Muscle of leg (tissue), 16 donors: ENCODE measurements at places on chromosomes 5 and 9. TPM values are rescaled to one million over a fixed set of nuclear protein-coding genes. Genes with fewer than 3 reads are reported as not detected.

- DNase-seq: no peak
Measured at GRCh38 chr9:116280529-116280928, 126.9 kb downstream of the PAPPA start.

DNA sequence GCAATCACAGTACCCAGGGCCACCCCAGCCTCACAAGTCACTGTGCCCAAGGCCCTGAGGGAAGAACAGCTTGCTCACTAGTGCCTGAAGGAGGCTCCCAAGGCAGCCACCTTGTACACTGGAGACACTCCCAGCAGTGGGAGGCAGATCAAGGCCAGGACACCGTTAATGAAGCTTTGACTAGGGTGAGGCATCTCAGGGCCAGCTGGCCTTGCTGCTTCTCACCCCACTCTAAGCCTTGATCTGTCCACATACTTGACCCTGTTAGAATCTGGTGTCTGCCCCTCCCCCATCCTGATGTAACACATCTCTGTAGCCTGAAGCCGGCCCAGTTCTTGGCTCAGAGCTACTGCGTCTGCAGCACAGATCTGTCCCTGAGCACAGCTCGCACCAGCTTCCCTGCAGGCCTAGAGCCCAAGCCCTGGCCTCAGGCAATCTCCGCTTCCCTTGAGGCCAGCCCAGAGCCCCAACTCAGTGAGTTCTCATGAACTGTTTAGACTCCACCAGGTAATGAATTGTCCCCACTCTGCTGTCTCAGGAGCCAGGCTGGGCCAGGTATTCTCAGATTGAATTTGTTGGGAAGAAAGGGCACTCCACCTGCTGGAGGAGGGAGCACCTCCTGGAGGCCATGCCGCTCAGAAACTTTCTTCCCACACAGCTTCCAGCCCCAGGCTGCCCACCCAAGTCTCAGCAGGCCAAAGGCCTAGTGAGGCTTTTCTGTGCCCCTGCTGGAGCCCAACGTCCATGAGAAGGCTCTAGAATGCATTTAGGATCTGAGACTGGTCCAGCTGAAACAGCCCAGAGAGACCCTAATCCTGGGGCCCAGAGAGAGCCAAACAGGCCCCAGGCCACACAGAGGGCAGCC lies 13.4 kb upstream of the JADE2 start:
- DNase-seq: peak; percentile 27

GRCh38 chr9:125749287-125749935 lies 2.2 kb downstream of the PBX3 start:
- DNase-seq: no peak

DNA sequence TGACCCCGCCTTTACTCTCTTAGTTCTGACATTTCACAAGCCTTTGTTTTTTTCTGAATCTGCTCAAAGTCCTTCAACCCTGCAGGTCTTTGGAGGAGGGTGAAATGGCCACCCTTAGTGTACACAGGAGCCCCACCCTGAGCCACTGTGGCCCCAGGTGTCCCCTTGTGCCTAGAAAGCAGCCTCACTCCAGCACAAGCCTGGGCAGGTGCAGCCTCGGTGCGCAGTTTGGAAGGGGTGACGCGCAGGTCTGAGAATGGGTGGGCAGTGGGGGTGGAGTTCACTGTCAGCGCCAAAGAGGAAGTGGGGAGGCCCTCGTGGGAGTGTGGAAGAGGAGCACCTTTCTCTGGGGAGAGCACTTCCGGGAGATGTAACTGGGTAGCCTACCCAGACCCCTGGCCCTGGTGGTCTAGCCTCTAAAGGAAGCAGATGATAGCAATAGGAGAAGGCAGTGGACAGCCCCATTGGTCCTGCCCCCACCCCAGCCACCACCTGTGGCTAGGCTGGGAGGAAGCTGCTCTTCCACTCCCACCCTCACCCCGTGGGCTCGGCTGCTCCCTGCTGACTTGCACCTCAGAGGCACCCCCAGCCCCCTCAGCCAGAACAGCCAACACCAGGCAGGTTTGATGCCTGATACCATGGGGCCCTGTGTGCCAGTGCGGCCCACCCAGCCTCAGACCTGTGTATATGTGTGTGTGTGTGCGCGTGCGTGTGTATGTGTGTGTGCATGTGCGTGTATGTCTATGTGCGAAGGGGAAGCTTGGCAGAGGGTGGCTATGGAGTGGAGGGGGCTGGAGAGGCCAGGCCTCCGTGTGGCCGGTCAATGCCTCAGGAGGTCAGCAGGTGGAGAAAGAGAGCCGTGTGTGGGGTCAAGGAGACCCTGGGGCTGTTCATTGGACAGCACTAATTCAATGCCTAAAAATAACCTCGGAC lies 16.8 kb upstream of the DAB2IP start:
- DNase-seq: peak; percentile 69

The ZNG1C gene
- 21.8 TPM for total RNA-seq

The FAM151B gene
- total RNA-seq: 5.7 TPM

DNA sequence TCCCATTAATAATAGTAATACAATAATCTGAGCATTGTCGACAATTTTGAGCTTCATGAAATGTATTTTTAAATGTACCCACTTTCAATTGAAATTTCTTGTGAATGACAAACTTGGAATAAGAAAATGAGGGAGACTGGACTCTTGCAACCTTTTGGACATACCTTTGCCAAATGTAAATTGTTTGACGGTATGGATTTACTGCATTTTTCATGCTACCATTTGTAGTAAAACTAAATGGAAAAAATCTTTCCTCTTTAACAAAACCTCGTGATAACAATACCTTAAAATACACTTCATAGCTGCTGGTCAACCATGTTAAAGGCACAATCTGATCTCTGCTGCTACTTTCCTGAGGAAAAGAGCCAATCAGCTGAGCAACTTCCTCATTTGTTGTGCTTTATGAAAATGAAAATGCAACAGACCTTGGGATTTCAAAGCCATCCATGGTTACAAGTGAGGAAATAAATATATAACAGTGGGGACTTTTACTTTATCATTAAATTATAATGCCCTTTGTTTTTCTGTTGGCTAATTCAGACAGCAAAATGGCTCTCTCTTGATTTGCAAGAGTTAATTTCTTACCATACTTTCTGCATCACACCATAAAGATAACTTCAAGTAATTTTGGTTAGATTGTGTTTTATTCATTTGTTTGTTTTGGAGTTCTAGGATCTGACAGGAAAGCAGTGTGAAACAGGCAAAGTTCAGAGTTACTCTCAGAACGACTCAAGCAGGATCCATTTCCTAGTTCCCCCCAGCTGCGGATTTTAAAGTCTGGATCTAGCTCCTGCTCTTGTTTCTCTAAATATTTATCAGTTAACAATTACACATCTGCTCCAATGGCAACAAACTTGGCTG lies 1.1 kb downstream of the ALDH1A1 start:
- DNase-seq: peak; percentile 63

DNA sequence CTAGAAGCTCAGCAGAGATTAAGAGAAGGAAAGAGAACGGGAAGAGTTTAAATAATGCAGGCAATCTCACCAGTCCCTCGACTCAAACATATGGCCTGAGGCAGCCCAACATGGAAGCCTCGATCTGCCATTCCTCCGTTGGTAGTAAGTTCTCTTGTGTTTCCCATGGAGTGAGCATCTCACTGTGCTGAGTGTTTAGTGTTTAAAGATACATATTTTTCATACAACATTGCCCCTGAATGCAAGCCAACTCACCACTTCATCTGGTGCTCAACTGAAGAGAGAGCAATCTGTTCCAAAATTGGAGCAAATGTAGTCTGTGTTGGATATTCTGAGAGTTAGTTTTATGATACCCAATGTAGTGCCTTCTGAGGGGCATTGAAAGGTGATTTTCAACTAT lies 171.5 kb upstream of the ATP10B start:
- DNase-seq: no peak

DNA sequence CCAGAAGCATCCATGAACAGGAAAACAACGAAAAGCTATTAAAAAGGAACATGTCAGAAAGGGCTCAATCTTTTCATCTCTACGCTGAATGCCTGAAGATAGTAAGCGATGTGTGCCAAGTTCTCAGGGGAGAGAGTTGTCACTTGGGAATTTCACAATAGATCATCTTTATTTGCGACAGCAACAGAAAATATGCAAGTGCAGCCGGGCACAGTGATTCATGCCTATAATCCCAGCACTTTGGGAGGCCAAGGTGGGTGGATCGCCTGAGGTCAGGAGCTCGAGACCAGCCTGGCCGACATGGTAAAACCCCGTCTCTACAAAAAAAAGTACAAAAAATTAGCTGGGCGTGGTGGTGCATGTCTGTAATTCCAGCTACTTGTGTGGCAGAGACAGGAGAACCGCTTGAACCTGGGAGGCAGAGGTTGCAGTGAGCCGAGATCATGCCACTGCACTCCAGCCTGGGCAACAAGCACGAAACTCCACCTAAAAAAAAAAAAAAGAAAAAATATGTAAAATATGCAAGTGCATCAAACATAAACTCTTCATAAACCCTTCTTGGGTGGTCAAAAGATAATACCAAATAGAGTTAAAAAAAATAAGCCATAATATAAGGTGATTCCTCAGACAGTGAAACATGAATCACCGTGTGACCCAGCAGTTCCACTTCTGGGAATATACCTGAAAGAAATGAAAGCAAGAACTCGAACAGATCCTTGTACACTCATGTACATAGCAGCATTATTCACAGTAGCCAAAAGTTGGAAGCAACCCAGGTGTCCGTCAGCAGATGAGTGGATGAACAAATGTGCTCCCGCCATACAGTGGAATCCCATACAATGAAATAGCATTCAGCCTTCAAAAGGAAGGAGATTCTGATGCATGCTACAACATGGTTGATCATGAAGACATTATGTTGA lies 16.2 kb downstream of the SFXN1 start:
- DNase-seq: no peak

DNA sequence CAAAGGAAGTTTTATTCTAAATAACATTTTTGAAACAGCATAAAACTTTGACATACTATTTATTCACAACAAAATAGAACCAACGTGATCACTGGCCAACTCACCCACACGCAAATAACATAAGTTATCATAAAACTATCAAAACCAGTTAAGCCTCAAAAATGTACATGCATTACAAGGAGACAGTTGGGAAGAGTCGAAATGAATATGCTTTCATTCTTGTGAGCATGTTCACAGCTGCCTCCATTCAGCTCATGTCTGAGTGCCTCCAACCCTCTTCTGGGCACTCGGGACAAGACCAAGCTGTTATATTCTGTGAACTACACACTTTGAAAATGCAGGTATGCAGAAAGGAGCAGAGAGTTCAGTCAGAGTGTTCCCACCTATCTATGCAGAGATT lies 284.9 kb downstream of the BNC2 start:
- DNase-seq: no peak

The DPYSL3 gene
- total RNA-seq: 87.5 TPM

The SLC34A3 gene
- 0.04 TPM for total RNA-seq

DNA sequence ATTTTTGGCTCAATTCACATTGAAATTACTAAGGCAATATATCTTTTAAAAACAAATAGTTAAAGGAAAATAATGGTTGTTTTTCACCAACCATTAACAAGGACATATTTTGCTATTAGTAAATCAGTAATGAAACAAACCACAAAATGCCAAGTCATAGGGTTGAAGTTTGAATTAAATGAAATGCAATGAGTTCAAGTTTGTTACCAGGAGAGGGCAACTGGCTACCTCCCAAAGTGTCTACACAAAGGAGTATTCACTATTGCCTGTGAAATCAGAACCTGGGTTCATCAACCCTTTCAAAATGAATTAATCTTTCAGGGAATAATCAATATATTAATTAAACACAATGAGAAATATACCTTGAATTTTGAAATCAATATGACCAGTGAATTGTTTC lies 138.4 kb upstream of the DMRTA1 start:
- no peak for DNase-seq

GRCh38 chr5:92674321-92674720 lies 906.7 kb downstream of the NR2F1-AS1 start:
- DNase-seq: no peak

DNA sequence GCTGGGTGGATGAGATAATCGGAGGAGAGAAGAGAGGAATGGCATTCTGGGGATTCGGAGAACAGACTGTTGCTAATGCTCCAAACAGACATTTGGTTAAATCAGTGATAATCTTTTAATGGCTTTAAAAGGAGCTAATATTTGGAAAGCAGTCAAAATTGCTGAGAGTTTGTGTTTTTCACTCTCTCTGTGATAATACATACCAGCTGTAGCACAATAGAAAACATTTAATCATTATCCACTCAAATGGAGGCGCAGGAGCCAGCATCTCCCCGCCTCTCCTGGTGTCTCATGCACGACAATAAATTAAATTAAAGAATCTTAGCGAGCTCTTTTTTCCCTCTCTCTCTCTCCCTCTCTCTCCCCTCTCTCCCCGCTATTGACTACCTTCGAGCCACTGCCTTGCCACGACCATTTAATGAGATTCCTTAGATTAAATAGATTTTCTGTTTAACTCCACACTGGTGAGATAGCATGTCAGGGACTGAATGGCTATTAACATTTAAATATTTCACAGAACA lies 268.6 kb upstream of the MVB12B start:
- peak; percentile 41 for DNase-seq

GRCh38 chr9:124818431-124819281 lies 34.6 kb upstream of the WDR38 start:
- DNase-seq: peak; percentile 39

The SPIN1 gene
- 56.3 TPM for total RNA-seq

The GBA2 gene
- 42.9 TPM for total RNA-seq

GRCh38 chr5:150401076-150401375 lies 11.7 kb downstream of the CD74 start:
- DNase-seq: no peak

DNA sequence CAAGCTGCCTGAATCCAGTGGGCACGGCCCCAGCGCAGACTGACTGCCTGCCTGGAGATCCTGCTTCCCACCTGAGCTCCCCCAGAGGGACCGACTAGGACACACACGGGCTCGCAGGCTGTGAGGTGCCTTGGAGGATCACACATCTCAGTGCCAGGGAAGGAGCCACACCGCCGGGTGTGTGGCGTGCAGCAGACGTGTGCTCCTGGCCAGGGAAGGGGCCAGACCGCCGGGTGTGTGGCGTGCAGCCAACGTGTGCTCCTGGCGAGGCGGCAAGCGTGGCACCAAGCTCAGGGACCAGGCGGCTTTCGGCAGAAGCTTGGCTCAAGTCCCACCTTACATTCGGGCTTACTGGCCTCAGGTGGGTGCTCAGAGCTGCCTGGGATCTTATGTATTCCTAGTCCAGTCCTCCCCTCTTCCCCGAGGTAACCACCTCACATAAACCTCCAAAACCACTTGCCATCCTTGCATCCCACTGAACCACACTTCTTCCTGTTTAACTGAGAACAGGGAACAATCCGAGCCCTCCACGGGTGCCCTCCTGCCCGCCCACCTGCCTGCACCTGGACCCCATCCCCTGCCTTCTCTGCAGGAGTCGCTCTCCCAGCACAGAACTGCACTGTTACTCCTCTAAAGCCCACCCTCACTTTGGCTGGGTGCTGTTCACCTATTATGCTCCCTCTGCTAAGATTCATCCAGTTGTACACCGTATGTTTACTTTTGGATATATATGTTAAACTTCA lies 22.4 kb upstream of the MRNIP start:
- DNase-seq: no peak

GRCh38 chr9:117487555-117488175 lies 72.8 kb upstream of the ASTN2 start:
- DNase-seq: peak; percentile 66

- DNase-seq: no peak
Measured at GRCh38 chr9:135247227-135247930, 159.9 kb downstream of the OLFM1 start.

GRCh38 chr5:151101151-151101550 lies 20.3 kb upstream of the TNIP1 start:
- no peak for DNase-seq

The SLIT3 gene
- total RNA-seq: 7.4 TPM

The SLC6A3 gene
- not detected for total RNA-seq

The ADRB2 gene
- 1.4 TPM for total RNA-seq

- DNase-seq: no peak
Measured at GRCh38 chr5:94754824-94755223, 136.4 kb downstream of the SLF1 start.

The ASTN2 gene
- 3.5 TPM for total RNA-seq

The PNPLA7 gene
- 0.80 TPM for total RNA-seq

GRCh38 chr5:587403-587802 lies 24.7 kb upstream of the CEP72 start:
- no peak for DNase-seq
